ENCODE measurements at places on chromosomes 16 and 17.

GRCh38 chr17:14201021-14201987, 35.4 kb downstream of the CDRT15 start:
- peak; percentile 34 for DNase-seq

- no peak for DNase-seq
Measured at GRCh38 chr17:83070800-83071341, 8.5 kb upstream of the METRNL start.

DNA sequence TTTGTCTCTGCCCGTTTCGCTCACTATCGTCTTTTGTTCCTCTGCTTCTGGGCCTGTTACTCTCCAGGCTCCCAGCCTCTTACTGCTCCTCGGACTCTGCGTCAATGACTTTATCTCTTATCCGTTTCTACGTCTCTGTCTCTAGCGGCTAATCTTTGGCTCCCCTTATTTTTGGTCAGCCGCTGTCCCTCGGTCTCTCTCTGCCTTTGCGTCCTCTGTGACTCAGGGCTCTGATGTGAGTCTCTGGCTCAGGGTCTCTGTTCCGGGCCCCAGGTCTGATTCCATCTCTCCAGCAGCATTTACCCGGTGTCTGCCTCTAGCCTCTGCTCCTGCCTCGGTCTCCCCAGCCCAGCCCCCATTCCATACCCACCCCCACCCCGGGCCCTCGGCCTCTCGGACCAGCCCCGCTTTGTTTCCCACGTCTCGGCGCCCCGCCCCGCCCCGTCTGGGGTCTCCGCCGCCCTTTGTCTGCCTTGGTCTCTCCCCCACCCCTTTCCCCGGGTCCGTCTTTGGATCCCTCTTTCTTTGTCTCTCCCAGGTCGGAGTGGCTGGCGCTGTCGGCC, 547 bp upstream of the ZNF48 start:
- no peak for DNase-seq

- DNase-seq, result no peak
Measured at GRCh38 chr17:34658811-34659560, 79.6 kb downstream of the TMEM132E start.
